ENCODE measurements at places on chromosomes 5 and 9.

DNA sequence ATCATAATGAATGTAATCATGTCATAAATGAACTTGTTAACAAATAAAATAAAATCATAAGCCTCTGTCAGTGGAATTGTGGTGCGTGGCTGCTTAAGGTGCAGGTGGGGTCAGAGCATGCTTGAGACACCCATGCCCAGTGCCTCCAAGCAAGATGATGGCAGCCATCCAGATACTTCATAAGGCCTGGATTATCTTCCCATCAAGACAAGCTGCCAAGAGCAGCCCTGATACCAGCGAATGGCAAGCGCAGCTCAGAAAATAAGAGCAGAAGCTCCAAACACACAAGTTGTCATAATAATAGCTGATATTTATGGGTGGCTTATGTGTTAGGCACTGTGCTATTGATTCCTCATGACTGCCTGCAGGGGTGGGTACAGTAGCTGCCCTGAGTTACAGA is 21.8 kb upstream of the LMX1B start:
- no peak for DNase-seq

GRCh38 chr9:108473209-108474112 is 382.3 kb downstream of the ACTL7B start:
- DNase-seq = no peak

GRCh38 chr5:172274951-172275753 is 8.4 kb downstream of the UBTD2 start:
- peak; percentile 60 for DNase-seq

DNA sequence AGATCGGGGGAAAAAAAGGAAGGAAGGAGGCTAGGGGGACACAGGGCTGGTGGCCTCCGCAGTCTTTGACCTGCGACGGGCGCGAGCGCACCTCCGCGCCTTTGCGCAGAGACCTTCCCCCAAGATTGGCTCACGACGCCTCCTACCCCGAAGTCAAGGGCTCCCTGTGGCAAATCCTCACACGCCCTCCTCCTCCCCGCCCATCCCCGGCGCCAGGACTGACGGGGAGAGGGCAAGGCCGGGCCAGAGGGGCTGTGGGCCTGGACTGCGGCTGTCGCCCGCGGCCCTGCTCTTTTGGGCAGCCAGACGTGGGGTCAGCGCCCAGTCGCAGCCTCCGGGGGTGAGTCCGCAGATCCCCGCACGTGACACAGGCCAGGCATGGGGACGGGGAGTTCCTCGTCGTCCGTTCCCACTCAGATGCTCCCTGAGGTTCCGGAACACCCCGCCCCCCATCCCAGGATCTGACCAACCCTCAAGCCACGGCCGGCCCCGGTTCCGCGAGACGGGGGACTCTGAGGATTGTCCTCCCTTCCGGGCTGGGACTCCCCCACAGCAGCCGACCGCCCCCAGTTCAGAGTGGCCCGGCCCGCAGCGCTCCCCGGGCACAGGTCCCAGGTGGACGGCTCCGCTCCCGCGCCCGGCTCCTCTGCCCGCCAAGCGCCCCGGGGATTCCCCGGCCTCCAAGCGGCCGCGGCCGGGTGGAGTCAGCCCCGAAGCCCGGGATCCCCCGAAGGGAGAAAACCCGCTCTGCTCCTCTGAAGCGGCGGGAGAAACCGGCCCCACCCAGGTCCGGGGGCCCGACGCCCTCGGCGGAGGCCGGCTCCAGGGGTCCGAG is 543 bp upstream of the ANKRD33B start:
- no peak for DNase-seq

- no peak for DNase-seq
Measured at GRCh38 chr5:38023371-38023770, 183.5 kb upstream of the GDNF start.

GRCh38 chr5:77778881-77779438 is 2.8 kb upstream of the TBCA start:
- DNase-seq = no peak

GRCh38 chr5:50593681-50594080 is 72.8 kb upstream of the PARP8 start:
- DNase-seq = no peak

DNA sequence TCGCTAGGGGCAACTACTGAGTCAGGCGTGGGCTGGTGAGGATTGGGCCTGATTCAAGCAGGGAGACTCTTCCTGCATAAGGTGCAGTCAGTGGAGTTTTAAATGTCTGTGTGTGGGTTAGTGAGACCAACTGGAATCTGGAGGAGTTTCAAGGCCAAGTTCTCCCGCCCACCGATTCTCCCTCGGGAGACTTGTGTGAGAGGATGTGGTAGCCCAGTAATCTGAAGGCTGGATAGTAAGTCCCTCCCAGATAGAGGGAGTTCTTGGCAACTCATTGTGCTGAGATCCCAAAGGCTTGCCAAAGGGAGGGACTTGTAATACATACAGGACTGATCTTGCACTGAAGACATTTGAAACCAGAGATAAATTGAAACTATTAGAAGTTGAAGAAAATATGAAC is 51.8 kb downstream of the WDR36 start:
- no peak for DNase-seq

DNA sequence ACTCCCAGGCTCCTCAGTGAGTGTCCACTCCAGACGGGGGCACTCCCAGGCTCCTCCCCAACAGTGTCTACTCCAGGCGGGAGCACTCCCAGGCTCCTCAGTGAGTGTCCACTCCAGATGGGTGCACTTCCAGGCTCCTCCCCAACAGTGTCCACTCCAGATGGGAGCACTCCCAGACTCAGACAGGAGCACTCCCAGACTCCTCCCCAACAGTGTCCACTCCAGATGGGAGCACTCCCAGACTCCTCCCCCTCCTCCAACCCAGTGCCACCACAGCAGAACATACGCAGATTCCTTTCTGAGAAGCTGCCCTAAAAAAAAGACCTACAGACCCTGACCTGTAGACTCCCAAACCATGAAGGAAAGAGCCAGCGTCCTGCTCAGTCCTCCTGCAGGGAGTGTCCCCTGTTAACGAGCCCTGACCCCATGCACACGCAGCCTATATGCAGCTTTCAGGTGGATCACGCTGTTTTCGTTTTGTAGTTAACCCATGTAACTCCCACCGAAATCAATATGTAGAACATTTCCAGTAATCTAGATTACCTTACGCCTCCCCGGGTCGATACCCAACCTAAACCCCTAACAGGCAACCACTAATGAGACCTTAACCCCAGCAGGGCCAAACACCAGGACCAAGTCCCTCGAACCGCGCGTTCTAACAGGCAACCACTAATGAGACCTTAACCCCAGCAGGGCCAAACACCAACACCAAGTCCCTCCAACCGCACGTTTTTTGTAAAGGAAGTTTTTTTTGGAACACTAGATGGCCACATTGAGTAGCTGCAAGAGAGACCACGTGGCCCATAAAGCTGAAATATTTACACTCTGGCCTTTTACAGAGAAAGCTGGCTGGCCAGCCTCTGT is 15.7 kb downstream of the PNPLA7 start:
- DNase-seq = peak; percentile 28

DNA sequence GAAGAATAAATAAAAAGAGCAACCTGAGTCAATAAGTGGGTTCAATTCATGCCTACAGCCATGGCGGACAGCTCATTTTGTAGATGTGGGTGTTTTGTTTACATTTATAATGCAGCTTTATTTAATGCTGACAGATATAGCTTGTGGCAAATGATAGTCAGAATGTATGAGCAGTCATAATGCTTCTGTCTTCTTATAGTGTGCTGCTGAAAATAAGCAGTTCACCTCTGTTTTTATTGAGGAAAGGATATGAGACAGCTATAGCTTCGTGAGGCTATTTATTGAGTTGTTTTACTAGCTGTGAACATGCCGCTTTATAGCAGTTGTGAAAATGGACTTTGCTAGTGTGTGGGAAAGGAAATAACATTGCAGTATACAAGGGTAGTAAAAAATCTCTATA is 147.4 kb downstream of the PBX3 start:
- DNase-seq = no peak

DNA sequence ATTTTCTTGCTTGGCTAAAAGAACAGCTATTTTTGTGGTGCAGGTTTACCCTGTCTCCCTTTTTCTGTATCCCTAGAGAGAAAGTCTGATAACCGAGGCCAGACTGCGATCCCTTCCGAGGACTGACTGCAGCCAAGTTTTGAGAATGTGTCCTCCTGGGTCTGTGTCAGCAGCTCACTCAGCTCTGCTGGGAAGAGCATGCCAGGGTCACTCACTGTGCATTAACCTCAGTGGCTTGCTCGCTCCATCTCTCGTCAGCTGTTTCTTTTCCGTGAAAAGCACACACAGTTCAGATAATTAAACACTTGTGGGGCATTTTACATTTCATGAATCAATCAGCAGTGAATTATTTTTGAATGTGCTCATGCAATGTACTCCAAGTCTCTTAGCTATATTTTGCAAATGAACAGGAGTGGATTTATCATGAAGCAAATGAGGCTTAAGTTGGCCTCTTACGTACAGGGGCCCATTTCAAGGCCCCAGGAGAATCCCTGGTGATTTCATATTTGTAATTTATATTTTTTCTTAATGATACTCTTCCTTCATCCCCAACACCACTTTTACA is 252.1 kb downstream of the SMARCA2 start:
- DNase-seq = no peak

- no peak for DNase-seq
Measured at GRCh38 chr9:8382777-8383527, 583.4 kb upstream of the DMAC1 start.

DNA sequence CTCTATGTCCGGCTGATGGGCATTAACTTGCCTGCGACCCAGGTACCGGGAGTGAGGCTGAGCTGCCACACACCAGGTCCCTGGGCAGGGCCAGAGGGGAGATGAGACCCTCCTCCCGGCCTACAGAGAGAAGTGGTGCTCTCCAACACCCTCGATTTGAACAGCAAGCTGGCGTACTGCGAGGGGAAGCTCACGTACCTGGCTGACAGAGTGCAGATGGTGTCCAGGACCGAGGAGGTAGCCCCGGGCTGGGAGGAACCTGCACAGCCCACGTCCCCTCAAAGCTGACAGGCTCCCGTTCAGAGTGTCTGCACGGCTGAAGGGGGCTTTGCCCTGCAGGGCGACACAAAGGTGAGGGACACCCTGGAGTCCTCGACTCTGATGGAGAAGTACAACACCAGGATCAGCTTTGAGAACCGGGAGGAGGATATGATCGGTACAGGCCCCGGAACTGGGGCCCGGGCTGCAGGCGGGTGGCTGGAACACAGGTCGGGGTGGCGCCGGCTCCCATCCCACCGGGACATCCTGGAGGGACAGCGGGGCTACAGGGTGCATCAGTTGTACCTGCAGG is 1.0 kb upstream of the RABL6 start:
- no peak for DNase-seq

GRCh38 chr9:78273761-78274160 is 23.2 kb upstream of the PSAT1 start:
- no peak for DNase-seq

GRCh38 chr5:159337016-159337955 is 7.0 kb upstream of the IL12B start:
- DNase-seq = peak; percentile 23

DNA sequence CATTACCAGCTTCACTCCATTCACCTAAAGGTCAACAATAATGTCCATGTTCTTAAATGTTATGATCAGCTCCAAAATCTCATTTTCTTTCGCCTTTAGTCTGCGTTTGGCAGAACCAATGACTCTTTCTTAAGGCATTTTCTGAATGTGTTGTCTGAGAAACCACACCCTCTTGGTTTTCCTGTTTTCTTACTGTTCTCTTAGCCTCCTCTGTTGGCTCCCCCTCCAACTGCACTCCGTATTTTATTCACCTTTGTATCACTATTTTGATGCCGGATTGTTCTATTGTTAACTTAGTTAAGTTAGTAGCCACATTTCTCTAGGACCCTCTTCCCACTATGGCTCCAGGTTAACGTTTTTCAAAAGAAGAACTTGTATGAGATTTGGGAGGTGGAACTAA is 185.6 kb downstream of the DMAC1 start:
- no peak for DNase-seq

DNA sequence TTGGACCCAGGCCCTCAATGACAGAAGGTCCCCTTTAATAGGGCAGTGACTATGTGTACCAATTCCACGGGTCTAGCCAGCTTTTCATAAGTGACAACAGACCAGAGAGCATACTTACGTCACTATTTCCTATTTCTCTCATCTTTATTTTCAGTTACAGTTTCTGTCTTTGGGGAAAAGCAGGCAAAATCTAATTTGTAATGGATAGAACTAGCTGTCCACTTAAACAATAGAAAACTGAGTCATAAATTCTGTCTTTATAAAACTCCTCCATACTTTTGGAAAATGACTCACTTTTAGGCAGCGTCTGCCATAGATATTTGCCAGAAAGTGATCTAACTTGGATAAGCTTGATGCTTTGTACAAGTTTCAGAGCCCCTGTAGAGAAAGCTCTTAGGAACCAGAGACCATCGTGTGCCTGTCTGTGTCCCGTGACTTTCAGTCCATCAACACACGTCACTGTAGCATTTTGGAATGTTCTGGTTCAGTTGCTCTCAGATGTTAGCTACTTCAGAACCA is 101.9 kb downstream of the F2RL2 start:
- peak; percentile 15 for DNase-seq

GRCh38 chr9:2321523-2322148 is 300.0 kb upstream of the VLDLR start:
- no peak for DNase-seq

- no peak for DNase-seq
Measured at GRCh38 chr9:133023117-133023890, 7.5 kb upstream of the GTF3C5 start.

DNA sequence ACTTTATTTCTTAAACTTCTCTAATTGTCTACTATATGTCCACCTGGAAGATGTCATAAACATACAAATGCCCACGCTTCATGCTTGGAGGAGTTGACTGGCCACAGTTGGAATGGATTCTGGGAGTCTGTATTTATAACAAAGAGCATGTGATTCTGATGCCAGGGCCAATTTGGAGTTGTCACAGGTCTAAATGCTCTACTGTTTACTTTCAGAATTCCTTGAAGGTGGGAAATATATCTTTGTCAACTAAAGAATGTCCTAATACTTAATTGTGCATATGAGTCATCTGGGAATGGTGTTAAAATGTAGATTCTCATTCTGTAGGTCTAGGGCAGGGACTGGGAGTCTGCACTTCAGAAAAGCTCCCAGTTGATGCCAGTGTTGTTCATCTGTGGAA is 196.1 kb downstream of the ANXA1 start:
- no peak for DNase-seq

- no peak for DNase-seq
Measured at GRCh38 chr9:75175395-75175794, 87.1 kb downstream of the OSTF1 start.

DNA sequence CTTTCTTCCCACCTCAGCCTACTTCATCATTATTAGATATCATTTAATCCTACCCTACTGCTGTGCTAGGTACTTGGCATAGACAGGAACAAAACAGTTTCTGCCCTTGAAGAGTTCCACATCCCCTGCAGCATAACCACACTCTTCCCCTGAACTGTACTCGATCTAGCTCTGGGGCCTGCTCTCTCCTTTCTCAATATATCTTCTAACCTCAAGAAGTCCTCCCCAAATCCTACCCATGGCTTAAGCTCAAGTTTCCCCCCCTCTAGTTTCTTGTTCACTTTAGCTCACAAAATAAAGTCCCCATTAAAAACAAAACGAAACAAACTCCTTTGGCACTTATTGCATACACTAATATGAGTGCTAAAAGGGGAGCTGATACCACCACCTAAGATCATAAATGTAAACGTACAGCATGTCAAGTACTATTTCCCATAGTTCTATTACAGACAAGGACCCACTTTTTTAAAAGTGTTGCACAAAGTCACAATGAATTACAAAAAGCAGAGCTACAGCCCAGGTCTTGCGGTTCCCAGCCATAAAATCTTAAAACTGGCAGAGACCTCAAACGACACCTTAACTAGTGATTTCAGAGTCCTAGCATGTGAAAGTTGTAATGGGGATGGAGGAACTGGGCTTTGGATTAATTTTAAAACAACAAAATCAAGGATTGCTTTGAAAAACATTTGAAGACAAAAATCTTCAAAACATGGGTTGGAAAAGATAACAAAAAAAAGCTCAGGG is 80.7 kb downstream of the PTPDC1 start:
- no peak for DNase-seq
